Activated CD8-positive, alpha-beta memory T cell treated with anti-CD3 and anti-CD28 coated beads, Interleukin-2, amount 50 U/mL, for 4 hours (primary cell): ENCODE measurements at places on chromosomes 4 and X.

DNA sequence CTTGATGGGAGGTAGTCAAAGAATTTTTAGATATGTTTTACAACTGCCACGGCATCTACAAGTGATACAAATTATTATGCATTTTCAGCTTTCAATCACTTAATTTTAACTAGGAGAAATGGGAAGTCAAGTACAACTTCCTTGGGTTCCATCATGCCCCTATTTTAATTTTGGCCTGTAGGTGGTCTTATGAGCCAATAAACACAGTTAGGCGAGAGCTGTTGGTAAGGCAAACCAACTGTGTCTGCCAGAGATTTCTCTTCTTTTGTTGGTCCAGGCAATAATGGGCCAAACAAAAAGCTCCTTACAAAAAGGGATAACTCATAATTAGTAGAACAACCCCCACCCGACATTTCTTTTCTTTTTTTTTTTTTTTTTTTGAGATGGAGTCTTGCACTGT, 63.3 kb upstream of the ARX start:
- DNase-seq, result no peak

DNA sequence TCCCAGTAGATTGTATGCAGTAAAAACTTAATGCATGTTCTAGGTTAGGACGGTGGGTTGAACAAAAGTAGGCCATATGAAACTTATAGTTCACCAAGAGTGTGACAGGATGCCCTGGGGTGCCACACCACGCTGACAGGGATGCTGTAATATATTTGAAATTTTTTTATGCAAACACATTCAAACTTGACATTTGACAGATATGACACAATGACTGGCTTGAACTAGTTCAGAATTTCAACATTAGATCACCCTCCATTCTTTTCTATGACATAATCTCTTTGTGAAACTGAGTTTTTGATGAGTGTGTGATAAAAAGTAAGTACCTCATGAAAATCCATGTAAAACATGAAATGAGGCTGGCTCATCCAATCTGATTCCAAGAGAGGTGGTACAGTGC, 198.4 kb downstream of the PALLD start:
- DNase-seq, result no peak

- DNase-seq, result no peak
Observed at GRCh38 chr4:742096-742741, 36.6 kb downstream of the PCGF3 start.

DNA sequence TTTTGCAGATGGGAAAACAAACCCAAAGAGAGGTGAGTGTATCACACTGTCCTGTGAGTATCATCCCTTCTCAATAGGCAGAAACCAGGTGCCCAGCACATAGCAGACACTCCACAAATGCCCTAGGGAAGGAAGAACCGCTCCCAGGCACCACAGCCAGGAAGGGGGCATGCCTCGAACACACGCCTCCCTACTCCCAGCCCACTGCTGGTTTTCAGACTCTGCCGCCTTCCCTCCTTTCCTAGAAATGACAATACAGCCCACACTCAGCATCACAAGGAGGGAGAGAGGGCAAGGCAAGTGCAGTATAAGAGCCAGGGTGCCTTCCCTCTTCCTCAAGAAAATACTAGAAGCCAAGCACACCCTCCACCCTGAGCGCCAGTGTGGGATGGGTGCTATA, 16.2 kb downstream of the JAKMIP1 start:
- no peak for DNase-seq

DNA sequence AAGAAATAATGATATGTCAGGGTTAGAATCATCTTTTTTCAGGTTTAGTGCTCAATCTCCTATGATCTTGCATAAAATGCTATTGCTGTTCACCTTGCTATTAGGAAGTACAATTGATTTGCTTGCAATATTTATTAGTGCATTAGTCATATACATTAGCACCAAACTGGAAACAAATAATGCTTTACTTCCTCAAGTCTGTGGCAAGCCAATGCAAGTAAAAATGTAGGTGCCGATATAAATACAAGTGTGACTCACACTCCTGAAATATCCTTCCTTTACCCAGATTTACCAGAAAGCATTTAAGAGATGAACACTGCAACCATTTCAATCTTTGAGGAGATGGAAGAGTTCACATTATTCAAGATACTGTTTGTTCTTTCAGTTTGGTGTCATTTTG, 1487.7 kb upstream of the ADGRL3 start:
- DNase-seq, result no peak

DNA sequence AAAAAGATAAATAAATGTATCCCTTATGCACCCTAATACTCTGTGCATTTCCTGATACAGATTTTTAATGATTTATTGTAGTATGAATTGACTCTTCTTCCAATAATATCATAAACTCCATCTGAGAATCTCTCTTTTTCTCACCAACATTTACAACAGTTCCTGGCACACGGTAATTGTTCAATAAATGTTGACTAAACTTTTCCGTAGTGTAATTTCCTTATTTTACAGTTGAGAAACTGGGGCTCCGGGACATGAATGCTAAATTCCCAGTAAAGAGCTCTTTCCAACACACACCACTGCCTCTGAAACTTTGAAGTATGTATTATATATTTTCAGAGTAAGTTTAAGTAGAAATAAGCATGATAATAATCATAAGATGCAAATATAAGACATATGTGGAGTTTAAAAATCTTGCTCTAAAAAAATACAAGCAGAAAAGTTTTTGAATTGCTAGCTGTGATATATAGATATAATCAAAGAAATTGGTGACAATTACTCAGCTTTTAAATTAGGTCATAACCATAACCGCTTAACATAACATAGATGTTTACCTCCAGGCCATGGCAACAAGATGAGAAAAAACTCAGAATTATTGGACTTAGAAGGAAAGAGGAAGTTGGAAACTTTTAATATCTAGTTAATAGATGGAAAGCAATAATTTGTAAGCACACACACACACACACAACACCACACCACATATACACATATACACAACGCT, 28.2 kb upstream of the ANTXR2 start:
- DNase-seq, result no peak

DNA sequence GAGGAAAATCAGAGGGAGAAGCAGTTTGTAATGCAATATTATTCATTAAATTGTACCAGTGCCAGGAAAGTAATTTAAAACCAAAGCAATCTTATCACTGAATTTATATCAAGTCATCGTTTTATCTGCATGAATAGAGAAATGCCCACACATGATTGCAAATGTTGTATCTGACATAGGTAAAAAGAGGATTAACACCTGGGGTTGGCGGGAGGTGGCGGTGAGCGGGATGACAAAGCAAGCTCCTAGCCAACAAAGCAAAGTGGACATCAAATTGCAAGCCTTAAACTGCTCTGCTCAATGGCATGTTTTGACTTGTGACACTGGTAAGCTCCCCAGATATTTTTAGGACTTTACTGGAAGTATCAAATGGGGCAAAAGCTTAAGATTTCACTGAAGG, 16.4 kb downstream of the HPGD start:
- no peak for DNase-seq

DNA sequence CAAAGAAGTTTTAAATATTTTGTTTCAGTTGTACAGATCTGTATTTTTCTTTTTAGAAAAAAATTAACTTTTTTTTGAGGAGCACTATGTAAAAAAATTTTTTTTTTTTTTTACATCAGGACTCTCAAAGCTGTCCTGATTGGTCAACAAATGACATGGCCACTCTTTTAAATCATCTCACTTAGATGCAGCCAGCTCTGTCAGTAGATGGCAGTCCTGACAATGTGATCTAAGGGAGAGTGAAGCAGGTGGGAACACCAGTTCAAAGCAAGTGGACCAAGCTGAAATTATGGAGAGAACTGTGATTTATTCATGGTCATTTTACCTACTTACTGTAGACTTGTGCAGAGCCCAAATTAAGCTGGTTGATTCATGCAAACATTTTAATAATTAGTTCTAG, 174.7 kb upstream of the GPRIN3 start:
- no peak for DNase-seq

DNA sequence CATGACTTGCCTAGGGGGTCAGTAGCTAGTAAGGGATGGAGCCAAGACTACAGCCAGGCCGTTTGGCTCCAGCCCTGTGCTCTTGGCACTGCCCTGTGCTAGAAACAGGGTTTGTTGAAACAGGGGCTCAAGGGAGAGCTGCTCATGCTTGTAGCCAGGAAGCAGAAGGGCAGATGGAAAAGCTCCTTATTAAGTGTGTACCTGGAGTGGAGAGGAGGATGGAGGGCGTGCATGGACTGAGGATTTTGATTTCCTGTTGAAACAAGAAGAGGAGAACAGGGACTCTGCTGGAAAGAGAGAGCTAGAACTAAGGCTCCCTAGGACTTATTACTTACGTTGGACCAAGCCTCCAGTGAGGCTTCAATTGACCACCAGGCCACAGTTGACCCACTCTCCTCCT, 363.0 kb downstream of the MID1IP1 start:
- no peak for DNase-seq

DNA sequence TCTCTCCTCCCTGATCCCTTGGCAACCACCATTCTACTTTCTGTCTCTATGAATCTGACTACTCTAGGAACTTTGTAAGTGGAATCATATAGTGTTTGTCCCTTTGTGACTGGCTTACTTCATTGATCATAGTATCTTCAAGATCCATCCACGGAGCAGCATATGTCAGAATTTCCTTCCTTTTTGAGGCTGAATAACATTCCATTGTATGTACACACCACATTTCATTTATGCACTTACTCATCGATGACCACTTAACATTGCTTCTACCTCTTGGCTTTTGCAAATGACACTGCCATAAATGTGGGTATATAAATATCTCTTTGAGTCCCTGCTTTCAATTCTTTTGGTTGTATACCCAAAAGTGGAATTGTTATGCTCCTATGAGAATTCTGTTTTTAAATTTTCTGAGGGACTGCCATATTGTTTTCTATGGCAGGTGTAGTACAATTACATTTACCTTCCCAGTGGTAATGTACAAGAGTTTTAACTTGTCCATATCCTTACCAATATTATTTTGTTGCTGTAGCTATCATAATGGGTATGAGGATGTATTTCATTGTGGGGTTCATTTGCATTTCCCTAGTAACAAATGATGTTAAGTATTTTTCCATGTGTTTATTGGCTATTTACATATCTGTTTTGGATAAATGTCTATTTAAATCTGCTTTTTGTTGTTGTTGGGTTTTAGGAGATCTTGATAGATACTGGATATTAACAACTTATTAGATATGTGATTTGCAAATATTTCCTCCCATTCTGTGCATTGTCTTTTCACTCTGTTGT, 466.1 kb downstream of the C4orf33 start:
- DNase-seq, result no peak

GRCh38 chrX:134287346-134287745, 50.4 kb downstream of the CCDC160 start:
- DNase-seq, result no peak

DNA sequence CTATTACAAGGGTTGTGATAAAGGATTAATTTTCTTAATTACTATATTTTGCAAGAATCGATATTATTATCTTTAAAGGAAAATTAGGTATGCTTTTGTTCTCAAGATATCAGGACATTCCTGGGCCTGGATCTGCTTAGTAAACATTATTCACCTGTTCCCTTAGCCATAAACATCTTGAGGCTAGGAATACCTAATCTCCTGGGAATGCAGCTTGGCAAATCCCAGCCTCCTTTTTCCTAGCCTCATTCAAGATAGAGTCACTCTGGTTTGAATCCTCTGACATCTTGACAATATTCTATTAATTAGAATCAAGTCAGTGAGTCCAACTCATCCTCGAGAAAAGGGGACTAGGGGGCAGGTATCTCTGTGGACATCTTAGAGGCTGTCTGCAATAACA, 327.1 kb downstream of the STIM2 start:
- no peak for DNase-seq

GRCh38 chr4:152735396-152735859, 44.1 kb downstream of the TIGD4 start:
- no peak for DNase-seq

GRCh38 chrX:64204252-64204651, 1.3 kb downstream of the AMER1 start:
- DNase-seq, result no peak

DNA sequence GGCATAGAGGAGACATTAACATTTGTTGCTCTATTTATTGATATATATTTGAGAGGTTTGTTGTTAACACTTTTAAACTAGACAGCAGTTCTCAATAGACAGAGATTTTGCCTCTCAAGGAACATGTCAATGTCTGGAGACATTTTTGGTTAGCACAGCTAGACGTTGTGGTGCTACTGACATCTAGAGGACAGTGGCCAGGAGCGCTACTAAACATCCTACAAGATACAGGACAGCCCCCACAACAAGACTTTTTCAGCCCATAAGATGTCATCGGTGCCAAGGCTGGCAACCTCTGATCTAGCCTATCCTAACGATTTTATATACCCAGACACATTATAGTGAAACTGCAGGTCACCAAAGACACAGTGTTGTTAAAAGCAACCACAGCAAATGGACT, 18.4 kb upstream of the CTSO start:
- DNase-seq, result no peak

DNA sequence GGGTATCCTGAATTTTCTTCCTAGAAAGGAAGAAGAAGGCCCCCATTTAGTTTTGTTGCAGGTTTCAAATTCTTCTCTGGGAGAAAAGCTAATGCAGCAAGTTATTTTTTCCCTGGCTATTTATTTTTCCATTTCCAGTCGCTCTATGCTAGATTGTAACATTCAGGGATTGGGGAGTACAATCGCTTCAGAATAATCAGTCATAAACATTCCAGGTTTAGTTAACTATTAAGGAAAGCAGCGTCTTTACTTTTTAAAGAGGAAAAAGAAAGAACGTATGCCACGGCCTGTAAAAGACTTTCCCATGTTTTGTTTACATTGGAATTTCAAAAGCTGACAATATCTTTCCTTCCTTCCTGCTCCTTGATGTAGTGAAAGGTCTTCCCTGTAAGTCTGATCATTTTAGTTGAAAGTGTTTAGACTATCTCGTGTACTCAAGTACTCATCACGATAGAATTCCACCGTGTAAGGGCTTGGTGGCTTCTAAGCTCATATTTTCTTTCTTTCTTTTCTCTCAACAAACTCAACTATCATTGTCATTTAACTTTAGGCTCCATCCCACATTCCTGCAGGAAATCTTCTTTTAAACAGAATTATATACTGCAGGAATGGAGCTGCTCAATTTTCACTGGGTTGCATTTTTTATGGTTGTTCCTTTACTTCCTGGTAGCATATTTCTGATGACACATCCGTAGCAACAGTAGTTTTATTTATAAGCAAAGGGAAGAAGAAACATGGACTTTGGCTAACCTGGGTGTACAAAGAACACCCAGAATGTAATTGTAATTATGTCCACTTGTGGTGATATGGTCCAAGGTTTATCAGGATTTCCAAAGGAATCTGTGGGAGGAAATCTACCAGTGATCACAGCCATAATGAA, 213.1 kb upstream of the FAT1 start:
- DNase-seq, result no peak

DNA sequence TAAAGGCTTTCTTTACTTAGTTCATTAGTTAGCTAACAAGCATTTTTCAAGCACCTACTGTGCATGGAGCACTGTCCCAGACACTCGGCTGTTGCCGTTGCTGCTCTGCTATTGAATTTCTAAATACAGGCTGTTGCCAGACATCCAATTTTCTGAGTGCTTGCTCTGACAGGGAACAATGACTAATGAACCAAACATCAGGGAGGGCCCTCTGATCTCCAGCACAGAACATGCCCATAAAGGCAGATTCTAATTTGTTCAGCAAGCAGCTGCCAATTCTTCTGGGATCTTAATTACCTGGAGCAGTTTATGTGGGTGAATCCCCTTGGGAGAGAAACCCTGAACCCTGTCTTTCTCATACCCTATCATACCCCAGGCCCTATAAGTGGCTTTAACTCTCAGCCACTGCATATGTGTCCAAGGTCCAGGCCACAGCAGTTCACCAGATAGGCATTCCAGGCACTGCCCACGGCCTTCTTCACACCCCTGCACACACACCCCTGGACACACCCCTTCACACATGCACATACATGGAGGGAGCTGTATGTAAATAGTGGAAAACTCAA, 27.9 kb downstream of the TSC22D3 start:
- DNase-seq, result no peak
